Right ventricle myocardium superior (tissue), 1 donor: ENCODE measurements at places on chromosomes 3 and 15.

- no peak for DNase-seq
These were observed 342.6 kb downstream of the MFSD1 start for GRCh38 chr3:159144472-159144871.

DNA sequence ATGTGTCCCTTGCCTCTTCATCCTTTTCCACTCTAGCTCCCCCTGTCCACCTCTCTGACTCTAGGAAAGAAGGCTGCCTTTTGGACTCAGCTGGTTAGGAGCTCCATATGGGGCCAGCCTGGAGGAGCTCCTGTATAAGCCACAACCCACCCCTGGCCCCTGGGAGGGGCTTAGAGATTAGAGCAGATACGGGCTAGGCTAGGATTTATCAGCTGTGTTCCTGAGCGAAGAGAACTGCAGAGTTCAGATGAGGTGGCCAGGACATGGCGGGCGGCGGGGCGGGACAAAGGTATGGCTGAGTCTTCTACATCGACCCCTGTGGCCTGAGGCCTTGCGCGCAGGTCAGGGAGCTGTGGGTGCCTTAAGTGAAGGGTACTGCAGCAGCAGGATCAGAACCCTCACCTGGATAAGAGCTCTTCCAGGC lies 7.9 kb downstream of the NBEAL2 start:
- peak; percentile 25 for DNase-seq

GRCh38 chr3:30908456-30909037 lies 14.1 kb upstream of the GADL1 start:
- DNase-seq, result no peak

- no peak for DNase-seq
These were observed 296.2 kb downstream of the ZBTB20 start for GRCh38 chr3:114850898-114851297.

DNA sequence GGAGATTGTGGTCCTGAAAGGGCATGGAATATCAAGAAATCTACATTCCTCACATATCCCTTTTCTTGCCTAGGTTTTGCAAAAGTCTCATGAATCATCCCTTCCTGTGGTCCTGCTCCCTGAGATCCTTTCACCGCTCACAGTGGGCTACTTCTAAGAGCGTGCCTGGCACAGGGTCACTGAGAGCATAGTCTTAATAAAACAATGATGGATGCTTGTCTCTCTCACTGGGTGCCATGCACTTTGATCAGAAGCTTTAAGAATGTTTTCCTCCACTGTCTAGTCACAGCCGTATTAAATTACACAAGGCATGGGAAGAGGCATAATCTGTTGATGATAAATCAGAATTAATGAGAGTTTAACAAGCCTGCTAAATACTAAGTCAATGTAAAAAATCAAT lies 269.7 kb upstream of the ATP10A start:
- DNase-seq, result no peak

GRCh38 chr15:53978253-53978906 lies at the start of gene UNC13C:
Gene UNC13C, plus strand, starts transcription at chr15:53978441. Its CDS starts 34,463 bp downstream, at chr15:54012904.
- DNase-seq, result peak; percentile 31

DNA sequence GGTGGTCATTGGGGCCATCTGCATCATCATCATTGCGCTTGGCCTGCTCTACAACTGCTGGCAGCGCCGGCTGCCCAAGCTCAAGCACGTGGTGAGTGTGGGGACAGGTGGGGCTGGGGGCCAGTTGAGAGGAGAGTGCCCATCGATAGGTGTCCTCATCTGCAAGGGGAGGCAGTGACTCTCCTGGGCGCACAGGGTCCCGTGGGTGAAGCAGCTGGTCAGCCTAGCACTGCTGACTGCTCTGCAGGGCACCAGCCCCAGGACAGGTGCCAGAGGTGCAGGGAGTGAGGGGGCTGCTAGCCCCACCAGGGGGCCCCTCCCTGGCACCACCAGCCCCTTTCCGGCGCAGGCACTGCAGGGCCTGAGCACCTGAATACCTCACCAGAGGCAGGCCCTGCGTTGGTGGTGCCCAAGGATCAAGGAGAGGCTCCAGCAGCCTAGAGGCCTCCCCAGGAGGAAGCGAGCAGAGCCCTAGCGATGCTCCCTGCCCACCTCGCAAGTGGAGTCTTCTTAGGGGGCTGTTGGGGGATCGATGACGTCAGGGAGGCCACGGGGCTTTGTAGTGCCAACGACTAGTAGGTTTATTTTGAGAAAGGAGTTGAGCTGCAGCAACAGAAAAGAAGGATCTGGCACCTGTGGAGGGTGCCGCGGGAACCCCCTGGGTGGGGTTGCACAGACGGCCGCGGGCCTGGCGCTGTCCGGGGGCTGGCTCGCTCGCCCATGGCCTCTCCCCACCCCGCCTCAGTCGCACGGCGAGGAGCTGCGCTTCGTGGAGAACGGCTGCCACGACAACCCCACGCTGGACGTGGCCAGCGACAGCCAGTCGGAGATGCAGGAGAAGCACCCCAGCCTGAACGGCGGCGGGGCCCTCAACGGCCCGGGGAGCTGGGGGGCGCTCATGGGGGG lies 976 bp upstream of the ABTB1 start:
- peak; percentile 44 for DNase-seq

DNA sequence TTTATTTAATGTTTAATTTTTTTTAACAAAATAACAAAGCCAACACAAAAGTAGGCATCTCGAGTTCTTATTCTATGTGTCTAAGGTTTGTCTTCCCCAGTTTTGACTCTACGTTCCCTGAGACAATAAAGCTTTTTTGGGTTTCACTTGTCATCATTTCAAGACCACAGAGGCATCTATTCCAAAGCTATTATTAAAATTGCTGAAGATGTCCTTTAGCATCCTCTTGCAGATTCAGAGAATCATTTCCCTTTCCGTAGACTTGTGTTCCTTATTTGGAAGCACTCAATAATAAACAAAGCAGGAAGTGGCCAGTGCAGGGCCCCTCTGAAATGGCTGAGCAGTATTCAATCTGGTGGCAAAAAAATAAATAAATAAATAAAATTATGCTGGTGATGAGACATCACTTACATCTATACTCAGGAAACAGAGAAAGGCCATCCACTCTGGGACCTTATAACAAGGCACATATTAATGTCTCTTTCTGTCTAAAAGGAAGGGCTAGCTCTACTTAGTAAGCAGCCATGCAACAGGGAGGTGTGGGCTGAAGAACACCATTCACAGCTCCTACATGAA lies 362.3 kb downstream of the WDR72 start:
- no peak for DNase-seq

- no peak for DNase-seq
These were observed 89.7 kb downstream of the CRTC3 start for GRCh38 chr15:90619468-90619867.

DNA sequence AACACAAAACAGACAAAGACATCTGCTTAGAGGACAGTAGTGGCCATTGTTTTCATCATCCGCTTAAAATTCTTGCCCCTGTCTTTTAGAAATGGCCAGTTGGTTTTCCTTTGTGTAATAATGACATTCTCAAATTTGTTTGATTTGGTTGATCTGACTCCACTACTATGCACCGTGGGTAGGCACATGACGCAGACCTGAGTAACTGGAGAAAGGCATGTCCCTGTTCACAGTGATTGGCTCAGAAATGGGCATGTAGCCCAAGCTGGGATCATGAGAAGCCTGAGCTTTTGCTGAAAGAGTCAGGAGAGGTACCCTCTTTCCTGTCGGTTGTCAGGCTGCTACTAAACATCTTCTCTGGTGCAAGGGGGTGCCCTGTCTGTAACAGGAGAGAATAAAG lies 36.6 kb upstream of the MAGI1 start:
- DNase-seq, result no peak

GRCh38 chr15:80800067-80800466 lies 20.9 kb downstream of the CEMIP start:
- DNase-seq, result no peak

DNA sequence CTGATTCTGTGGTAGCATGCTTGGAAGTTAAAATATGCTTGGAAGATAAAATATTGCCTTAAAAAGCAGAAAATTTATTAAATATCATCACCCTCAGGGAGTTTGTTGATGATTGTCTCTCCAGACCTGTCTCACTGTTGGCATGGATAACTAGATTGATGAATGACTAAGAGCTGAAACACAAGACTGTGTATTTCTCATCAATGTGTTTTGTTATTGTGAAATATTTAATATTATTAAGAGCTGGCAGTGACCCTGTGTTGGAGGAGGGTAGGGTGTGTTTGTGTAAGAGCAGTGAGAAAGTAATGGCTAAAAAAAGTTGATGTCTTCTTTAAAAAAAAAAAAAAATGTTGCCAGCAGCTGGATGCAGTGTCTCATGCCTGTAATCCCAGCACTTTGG lies 82.2 kb downstream of the ITPR1 start:
- no peak for DNase-seq

GRCh38 chr3:157117875-157118654 lies 41.9 kb downstream of the CCNL1 start:
- no peak for DNase-seq

- DNase-seq, result no peak
These were observed 255.5 kb downstream of the UACA start for GRCh38 chr15:70507772-70508371.

DNA sequence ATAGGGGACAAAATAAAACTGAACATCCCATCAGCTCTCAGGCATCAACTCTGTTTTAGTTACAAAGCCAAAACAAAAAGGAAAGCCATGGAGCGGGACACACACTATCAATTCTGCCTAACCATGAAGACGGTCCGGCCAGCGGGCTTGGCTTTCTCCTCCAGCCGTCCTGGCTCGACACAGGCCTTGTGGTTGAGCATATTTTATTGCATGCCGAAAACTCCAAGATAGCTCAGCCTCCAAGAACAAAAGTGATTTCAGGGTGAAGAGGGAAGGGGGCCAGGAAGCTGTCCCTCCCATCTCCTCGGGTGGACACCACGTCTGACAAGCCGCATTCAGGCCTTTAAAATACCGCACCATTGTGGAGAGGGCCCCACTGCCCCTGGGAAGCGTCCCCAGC lies 31.2 kb downstream of the WNT5A start:
- DNase-seq, result no peak

GRCh38 chr15:49238342-49238741 lies 68.3 kb downstream of the GALK2 start:
- DNase-seq, result no peak

DNA sequence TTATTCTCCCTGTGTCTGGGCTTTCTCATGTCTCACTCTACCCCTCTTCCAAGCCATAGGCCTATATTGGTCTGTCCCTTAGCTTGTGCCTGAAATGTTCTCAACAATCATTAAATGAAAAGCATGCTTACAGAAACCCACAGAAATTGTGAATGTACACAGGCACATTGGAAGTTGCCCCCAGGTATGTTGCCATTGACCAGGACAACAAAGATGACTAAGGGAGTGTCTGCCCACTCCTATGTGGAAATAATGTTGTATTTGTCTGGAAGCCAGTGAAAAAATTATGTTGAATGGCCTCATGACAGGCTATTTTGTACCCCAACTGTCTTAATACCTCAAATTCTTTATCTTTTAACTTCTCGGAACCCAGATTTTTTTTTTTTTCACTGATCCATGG lies 102.0 kb downstream of the TPRG1 start:
- DNase-seq, result no peak

DNA sequence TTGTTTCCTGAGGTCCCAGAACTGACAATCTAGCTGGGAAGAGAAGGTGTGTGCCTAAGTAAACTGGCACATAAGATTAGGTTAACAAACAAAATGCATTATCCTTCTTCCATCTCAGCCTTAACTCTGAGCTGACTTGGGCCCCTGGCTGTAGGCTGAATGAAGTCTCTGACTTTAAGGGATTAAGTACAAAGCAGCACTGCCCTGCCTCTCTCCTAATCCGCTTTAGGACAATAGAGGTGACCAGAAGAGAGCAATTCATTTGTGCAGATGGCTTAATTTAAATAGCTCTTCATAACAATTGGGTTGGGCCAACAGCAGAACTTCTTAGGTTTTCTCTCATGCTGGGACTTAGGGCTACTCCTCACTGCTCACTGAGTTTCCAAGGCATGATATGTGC lies 181.6 kb upstream of the SOX14 start:
- no peak for DNase-seq

DNA sequence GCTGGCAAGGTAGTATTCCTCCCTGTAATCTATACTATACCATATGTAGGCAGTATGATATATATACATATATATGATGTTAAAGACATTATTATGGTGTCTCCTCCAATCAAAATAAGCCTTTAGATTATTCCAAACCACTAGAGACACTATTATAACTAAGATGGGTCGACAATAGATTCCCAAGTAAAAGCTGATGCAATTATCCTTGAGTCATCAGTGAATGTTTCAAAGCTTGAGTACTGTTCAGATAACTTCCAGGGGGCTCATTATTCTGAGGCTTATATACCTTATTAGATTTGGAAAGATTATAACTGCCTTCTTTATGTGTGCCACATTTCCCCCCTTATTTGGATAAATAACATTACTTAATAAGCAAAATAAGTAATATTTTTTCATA lies 11.9 kb upstream of the C3orf38 start:
- DNase-seq, result no peak

DNA sequence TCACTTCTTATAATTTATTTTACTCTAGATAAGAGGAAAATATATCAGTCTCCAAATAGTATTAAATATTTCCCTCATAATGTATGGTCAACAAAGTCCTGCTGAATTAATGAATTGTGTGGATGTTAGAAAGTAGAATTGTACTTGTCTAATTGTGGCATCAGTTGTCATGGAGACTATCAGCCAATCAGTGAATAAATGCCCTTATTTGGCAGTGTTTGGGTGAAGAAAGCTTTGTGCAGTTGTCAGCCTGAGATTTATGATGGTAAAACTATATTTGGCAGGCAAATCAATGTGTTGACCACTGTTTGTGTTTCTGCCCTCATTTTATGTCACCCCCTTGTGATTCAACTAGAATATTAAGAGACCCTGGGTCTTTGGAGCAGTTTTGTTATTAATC lies 293.6 kb upstream of the MDFIC2 start:
- no peak for DNase-seq

DNA sequence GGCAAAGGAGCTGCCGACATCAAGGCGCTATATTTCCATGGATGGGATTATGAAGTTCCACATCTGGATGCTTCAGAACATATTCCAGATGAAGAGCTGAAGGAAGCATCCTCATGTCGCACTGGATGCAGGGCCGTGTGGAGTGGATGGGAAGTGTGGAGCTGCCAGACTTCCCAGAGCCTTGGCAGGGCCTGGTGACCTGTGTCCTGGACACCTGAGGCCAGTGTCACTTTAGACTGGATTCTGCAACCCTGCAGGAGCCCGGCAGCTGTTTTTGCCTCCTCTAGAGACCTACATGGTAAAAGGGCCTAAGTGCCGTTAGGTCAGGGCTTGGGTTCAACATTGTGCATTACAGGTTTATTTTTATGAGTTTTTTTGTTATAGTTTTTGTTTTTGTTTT lies 11.3 kb upstream of the XYLB start:
- DNase-seq, result no peak

DNA sequence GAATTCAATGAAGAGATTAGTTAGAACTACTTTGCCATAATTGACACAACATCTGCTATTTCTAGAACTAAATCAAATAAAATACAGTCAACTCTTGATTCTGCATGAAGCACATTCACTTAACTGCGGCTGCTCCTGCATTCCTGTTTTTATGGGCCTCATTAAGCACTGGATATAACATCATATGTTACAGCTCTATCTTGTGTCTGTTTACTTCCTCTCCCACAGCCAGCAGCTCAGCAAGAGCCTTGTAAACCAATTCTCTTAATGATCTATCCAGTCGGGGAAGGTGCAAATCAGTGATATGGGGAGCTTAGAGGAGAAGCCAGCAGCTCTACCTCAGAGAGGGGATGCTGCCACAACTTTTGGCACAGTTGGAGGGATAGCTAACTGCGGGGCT lies 329.2 kb downstream of the ARRDC4 start:
- DNase-seq, result no peak
